Fibroblast of the aortic adventitia (primary cell): ENCODE measurements at places on chromosomes 7 and 10. TPM values are rescaled to one million over a fixed set of nuclear protein-coding genes. Genes with fewer than 3 reads are reported as not detected.

The ADARB2 gene
- not detected in 2 replicates for total RNA-seq

The NEUROG3 gene
- not detected in 2 replicates for total RNA-seq

The NRAP gene
- under 0.01 TPM in 1 of 2 replicates, not detected in the other for total RNA-seq

The SPDYE1 gene
- not detected in 2 replicates for total RNA-seq

The SPDYE2 gene
- 0.16 TPM in 1 of 2 replicates, not detected in the other for total RNA-seq

The NKX6-2 gene
- total RNA-seq: not detected in 2 replicates

The GHRHR gene
- total RNA-seq: not detected in 2 replicates

The C10orf105 gene
- under 0.01 TPM in 1 of 2 replicates, not detected in the other for total RNA-seq

The CRPPA gene
- 2.5 and 3.2 TPM in 2 replicates for total RNA-seq

DNA sequence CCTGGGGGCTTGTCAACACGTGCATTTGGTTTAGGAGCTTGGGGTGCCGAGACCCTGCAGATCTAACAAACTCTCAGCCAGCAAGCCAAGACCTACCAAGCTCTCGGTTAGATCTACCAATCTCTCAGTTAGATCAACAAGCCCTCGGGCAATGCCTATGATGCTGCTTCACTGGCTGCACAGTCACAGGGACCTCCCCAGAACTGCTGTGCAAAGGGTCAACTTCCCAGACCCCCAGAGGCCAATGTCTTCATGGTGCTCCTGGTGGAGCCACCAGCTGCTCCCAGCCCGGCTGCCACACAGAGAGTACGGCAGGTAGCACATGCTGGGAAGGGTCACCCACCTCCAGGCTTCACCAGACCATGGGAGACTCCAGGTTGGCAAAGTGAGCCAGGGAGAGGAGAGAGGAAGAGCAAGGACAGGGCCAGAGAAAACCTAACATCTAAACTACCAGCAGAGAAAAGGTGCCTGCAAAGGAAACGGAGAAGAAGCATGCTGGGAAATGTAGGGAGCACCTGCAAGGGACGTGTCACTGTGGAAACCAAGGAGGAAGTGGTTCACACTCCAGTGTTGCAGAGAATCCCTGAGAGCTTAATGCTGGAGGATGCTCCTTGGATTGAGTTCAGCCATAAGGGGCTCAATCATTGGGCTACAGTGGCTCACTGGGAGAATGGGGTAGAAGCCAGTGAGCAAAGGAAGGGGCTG, 51.5 kb upstream of the GDF10 start:
- no peak for DNase-seq

DNA sequence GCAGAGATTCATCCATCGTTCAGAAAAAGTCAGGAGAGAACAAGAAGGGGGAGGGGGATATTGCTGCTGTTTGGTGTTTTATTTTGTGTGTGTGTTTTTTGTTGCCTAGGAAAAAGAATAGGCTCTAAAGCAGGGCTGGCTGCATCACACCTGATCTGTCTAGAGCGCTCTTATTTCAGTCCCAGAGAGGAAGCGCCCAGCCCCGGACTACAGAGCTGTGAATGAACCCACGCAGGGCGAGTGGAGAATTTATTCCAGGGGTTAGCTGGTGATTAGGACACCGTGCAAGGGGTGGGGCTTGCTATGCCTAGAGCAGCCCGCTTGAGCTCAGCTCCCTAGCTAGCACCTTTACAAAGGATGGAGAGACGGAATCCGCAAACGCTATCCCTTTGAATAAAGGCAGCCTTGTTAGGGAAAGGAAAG, 621 bp upstream of the FAM13C start:
- peak; percentile 46 for DNase-seq

- DNase-seq: no peak
Observed at GRCh38 chr10:46528675-46529615, 27.5 kb downstream of the GPRIN2 start.

DNA sequence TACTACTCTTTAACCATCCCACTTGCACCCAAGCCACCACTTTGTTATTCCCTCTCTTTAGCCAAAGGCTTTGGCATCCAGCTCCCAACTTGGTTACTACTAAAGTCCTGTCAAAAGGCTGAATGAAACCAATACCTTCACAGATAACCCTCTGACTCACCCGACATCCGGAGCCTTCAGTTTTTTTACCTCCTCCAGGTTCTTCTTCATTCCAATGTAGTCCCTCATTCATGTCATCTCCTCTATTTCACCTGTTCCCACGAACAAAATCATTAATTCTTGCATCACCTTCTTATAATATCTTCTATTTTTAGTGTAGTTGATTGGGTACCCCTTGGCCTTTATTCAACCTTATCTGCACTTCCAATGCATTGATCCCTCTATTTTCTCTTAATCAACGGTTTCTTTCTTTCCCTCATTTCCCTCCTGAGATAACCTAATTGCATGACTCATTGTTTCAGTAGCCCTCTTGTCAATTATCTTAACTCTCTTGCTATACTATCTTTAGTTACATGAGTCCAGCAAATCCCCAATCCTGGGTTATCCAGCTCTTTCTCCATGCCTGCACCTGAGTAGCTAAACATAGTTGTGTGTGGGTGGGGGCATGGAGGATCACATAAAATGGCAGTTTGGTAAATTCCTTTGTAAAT, 87.2 kb upstream of the COL1A2 start:
- DNase-seq: no peak

DNA sequence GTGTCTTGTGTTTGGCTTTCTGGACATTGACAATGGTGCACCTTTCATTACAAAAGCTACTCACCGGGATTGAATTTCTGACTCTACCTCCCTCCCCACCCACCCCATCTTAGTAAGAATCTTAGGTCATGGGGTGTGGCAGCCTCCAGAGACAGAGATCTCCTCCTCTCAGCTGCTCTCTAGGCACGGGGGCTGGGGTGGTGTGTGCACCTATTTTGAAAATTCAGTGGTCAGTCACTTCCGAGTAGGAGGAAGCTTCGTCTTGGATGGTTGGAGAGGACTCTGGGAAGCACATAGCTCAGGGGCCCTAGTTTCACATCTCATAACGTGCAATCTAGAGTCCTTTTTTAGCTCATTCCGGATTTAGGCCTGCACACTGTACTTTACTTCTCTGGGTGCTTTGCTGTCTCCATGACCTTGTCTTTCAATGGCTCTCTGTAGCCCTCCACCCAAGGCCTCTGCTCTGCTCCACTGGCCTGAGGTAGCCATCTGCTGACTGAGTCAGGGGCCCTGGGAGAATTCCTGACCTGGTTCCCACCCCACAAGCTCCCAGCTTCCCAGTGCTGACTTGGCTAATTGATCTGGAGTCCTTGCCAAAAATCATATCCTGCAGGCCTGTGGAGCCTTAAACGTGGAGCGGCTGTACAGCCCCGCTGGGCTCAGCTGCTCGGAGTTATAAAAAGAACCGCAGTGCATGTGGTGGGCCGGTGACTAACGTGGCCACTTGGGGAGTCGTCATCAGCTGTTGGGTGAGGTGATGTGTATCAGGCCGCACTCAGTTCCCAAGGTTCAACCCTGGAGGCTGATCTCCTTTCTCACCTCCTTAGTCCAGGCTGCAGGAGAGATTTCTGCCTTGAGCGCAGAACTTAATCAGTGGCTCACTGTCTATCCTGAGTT, 19.3 kb upstream of the ADAMTS14 start:
- peak; percentile 98 for DNase-seq

DNA sequence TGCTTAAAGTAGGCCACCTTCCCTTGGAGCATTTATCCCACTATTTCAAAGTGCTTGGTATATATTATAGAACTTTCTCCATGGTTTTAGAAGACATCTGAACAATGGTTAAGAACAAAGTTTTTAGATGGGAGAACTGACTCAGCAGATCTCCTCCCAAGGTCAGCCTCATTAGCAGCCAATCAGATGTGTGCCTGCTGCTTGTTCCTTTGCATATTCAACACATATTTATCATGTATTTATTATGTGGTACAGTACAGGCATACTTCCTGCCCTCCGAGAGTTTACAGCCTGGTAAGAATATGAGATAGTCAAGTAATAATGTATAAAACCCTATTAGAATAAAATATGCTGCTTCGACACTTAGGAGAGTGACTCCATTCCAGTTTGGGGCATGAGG, 120.1 kb upstream of the NRP1 start:
- no peak for DNase-seq

GRCh38 chr7:80922253-80923049, 3.6 kb upstream of the SEMA3C start:
- DNase-seq: no peak

- no peak for DNase-seq
Observed at GRCh38 chr7:32559480-32559879, 64.2 kb downstream of the AVL9 start.

GRCh38 chr10:80462981-80463741, 9.1 kb downstream of the TSPAN14 start:
- peak; percentile 45 for DNase-seq

GRCh38 chr10:92742331-92743228, 52.8 kb downstream of the HHEX start:
- DNase-seq: no peak

DNA sequence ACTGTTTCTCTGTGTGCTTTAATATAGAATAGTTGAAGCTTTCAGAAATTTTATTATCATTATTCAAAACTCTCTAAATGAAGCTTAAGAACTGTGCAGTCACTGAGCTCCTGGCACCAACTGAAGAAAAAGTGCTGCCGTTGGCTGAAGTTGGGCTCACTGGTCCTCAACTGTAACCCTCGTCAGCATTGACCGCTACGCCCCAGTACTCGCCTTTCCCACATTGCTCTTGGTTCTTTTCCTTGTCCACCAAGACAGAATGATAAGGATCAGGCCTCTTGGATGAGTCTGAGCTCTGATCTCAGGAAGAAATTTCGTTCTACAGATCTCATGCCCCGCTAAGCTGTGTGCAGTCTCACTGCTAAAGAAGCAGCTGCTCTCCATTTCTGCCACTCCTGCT, 7.9 kb upstream of the TAF3 start:
- no peak for DNase-seq

- DNase-seq: peak; percentile 20
Observed at GRCh38 chr10:101444058-101444898, 90.3 kb downstream of the BTRC start.

GRCh38 chr10:72935361-72935760, 19.2 kb downstream of the PLA2G12B start:
- no peak for DNase-seq

DNA sequence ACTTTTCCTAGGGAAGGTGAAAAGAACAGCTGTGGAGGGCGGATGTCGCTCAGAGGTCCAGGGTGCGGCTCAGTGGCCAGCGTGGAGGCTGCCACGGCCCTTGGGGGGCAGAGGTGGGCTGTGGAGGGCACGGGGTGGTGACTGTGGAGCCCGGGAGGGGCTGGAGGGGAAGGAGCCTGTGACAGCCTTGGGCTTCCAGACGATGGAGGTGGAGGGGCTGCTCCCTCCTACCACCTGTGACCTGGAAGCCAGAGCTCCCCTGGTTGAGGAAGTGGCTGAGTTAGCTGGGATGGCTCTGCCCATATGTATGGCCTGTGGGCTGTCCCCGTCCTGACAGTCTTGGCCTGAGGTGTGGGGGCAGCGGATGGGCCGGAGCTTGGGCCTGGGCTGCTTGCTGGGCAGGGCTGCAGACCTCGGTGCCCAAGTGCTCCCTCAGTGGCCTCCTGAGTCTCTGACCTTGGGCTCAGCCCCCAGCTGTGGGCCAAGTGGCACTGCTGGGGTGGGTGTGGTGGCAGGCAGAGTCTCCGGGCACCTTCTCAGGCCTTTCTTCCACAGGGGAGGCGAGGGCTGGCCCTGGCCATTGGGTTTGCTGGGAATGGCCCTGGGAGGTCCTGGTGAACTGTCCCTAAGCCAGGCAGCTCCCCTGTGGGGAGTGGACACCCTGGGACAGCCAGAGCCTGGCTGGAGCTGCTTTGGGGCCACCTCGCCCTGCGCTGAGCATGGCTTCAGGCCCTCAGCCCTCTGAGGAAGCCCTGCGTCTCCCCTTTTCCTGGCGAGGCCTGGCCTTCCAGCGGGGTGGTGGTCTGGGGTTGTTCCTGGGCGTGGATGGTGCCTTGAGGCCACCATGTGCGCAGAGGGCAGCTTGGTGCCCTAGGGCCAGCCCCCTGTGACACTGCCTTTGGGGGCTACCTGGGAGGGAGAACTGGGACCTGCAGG, 3.9 kb downstream of the BRI3 start:
- no peak for DNase-seq

- DNase-seq: no peak
Observed at GRCh38 chr10:129833468-129833950, 130.6 kb downstream of the EBF3 start.

GRCh38 chr7:87154569-87154968, 2.3 kb downstream of the DMTF1 start:
- no peak for DNase-seq

DNA sequence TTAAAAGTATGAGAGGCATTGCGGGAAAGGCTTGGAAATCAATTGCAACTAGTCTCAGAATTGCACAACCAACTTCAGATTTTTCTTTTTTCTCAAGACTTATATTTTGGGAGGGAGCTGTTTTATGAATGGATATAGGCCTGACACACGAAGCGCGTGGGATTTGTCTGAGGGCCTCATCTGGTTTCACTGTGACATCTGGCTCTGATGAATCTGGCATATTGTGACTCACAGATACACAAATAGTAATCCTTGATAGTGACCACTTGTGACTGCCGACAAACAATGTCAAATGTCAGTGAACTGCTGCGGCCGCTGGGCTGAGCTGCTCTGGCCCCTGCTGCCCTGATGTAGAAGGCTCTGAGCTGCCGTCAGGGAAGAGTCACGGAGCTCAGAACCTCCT, 655.1 kb downstream of the INHBA start:
- peak; percentile 47 for DNase-seq

DNA sequence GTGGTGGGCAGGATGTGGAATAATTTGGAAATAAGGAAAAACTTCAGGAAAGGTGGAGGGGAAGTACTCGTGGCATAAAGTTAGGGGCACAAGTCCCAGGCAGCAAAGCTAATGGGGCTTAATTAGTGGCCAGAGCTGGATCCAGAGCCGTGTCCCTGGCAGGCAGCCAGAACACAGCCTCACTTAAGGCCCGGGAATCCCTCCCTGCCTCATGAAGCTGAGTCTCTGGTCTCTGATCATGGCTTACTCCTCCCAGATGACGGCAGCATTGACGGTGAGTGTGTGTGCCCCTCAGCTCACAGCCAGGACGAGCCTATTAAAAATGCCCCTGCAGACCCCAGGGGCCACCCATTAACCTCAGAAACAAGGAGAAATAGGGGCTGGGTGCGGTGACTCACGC, 48.2 kb upstream of the NPTX2 start:
- DNase-seq: no peak

DNA sequence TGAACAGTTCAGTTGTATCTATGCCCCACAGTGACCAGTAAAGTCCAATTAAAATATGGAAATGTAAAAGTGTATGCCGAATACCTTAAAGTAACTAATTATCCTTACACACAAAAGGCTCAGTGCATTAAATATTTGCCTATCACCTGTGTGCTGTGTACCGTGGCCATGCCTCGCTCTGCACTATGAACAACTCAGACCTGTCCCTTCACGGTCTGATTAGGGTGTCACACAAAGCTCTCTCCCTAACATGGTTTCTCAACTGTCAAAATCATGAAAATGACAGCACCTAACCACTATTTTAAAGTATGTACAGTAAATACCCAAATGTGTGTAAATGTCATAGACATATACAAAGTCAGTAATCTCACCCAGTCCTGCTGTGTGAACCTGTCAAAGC, 43.1 kb downstream of the STK17A start:
- DNase-seq: no peak

DNA sequence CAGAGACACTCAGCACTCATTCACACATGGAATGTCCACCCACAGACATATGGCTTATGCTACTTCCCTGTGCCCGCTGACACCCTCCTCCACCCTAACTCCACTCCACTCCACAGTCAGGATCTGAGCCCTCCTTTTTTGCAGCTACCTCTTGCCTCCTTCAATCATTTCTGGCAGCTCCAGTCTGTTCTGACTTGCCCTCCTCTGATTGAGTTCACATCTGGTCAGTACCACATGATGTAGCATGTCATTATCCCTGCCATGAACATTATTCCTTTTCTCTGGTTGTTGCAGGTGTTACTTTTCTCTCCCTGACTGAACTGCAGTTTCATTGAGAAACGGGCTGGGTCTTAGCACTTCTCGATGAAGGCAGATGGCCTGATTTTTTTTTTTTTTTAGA, 130.1 kb upstream of the EGR2 start:
- no peak for DNase-seq
